ENCODE measurements at places on chromosomes 6 and 20.

GRCh38 chr6:50289366-50289765 is 239.6 kb upstream of the DEFB112 start:
- DNase-seq, result no peak

DNA sequence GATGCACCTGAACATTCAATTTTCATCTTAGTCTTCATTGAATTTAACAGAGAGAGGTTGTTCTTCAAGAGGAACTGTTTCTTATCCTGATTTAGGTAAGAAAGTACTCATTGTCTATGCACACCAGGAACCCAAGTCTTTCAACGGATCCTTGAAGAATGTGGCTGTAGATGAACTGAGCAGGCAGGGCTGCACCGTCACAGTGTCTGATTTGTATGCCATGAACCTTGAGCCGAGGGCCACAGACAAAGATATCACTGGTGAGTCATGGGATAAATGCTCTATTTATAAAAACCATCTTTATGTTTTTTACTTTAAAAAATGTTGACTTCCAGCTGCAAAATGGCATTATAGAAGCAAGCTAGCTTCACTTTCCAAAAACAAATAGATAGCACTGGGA is 10.2 kb downstream of the NQO2 start:
- DNase-seq, result no peak

GRCh38 chr20:16368645-16369292 is 204.5 kb downstream of the KIF16B start:
- DNase-seq, result no peak

- no peak for DNase-seq
Observed at GRCh38 chr6:7267466-7268091, 45.4 kb downstream of the SSR1 start.

DNA sequence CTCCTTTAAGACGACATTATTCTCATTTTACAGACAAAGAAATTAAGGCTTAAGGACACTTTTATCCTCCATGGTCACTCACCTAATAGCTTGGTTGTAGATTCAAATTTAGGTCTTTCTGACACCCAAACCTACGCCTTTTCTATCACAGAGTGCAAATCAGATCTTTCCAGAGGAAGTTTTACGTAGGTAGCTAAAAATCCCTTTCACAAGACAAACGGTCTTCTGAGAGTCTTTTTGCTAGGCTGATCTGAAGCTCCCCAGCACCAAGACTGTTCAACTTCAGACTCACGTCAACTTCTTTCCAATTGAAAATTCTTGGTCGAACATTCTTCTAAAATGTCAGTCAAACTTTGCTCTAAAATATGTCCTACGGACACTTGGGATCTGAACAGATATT is 46.5 kb downstream of the BLOC1S5 start:
- no peak for DNase-seq

DNA sequence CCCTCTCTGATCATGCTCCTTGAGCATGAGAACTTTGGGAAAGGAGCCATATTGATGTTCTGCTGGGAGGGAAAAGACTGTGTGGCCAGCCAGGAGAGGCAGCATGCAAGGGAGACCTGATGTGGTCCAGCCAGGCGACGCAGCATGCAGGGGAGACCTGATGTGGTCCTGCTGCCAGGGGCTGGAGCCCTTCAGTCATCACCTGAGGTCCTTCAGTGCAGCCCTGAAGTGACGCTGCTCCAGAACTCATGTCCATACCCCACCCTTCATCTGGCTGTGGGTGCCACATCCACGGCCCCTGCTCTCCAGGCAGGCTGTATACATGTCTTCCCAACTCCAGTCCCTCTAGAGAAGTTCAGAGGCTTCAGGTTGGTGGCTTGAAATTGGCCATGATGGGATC is 134.4 kb downstream of the ERMARD start:
- DNase-seq, result no peak

- DNase-seq, result no peak
Observed at GRCh38 chr6:24902782-24903181, 33.0 kb downstream of the RIPOR2 start.

DNA sequence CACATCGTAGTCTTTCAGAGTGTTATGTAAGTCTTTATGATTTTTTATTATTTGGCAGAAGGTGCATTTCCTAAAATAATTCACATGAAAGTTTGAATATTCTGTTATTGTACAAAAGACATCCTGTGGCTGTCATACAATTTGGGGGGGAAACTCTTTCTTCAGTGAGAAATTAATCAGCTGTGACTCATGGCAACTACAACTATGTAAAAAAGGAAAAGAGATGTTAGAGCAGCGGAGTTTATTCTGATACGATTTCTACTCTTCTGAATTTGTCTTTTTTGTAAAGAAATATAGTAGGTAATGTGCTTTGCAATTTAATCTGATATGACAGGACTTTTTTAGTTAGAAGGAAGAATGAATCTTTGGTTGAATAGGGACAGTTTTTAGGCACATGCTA is 14.2 kb downstream of the COL19A1 start:
- DNase-seq, result no peak

Data from HEK293T (cell line).